ENCODE measurements at places on chromosomes 11 and 22.

DNA sequence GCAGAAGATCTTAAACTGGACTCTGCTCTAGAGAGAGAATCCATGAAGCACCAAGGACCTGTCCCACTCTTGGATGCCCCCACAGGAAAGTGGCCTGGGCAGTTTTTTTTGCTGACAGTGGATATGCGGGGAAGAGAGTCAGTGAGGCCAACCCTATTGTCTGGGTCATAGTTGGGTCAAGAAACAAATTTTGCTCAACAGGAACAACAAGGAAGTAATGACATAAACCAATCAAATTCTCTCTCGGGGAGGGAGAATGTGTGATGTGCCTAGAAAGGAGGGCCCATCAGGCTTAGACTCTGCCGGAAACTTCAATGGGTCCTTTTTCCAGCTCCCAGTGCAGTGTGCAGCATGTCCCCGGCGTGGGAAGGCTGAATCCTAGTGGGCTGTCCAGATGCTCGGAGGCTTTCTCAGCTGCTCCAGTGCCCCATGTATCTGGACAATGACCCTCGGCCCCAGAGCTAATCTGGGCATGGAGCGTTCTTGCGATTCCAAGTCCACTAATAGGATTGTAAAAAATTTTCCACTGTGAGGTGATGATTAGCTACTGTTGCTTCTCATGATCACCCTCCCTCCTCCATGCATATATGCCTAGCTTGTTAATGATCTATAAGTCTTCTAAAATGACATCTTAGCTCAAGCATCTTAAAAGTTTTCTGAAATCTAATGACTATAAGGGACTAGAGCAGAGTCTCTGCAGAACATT is 101.0 kb downstream of the SNX19 start:
- no peak for DNase-seq

GRCh38 chr11:71951741-71952310 is 23.0 kb downstream of the RNF121 start:
- DNase-seq: no peak

DNA sequence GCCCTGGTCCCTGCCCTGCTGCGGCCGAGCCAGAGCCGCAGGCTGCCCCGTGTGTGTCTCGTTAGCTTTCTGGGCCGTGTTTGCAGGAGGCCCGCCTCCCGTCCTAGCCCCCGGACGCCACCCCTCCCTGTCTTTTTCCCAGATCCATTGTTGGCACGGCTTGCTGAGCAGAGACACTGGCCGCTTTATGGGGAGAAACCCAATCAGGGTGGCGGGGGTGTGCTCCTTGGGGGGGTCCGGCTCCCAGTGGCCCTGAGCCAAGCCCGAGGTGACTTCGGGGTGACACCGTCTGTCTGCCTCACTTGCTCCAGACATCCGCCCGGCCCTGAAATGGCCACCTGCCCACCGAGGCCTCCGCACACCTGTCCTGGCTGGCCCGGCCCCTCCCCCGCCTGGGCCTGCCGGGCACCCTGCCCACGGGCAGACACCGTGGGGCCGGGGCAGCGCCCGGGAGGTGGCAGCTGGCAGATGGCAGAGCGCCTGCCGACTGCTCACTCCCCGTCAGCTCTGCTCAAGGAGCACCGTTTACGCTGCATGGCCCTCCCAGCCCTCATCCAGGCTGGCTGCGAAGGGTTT is 43.1 kb upstream of the PPARA start:
- DNase-seq: peak; percentile 59

GRCh38 chr11:97756571-97757335 is 1264.0 kb upstream of the CNTN5 start:
- DNase-seq: no peak

DNA sequence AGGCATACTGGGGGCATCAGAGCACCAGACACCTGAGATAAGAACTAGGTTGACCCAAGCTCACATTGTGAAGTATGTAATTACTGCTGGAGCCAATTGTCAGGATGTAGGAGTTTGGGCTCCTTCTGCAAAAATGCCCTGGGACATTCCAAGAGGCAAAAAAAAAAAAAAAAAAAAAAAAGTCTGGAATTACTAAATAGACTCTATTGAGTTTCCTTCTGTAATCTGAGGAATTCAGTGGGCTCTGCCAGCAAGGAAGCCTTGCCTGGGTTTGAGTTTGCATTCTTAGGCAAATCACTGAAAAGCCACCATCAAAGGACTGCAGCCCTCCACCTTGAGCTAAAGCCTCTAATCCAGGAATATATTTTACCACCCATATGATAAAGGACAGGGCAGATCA is 8.0 kb upstream of the CAVIN3 start:
- no peak for DNase-seq

DNA sequence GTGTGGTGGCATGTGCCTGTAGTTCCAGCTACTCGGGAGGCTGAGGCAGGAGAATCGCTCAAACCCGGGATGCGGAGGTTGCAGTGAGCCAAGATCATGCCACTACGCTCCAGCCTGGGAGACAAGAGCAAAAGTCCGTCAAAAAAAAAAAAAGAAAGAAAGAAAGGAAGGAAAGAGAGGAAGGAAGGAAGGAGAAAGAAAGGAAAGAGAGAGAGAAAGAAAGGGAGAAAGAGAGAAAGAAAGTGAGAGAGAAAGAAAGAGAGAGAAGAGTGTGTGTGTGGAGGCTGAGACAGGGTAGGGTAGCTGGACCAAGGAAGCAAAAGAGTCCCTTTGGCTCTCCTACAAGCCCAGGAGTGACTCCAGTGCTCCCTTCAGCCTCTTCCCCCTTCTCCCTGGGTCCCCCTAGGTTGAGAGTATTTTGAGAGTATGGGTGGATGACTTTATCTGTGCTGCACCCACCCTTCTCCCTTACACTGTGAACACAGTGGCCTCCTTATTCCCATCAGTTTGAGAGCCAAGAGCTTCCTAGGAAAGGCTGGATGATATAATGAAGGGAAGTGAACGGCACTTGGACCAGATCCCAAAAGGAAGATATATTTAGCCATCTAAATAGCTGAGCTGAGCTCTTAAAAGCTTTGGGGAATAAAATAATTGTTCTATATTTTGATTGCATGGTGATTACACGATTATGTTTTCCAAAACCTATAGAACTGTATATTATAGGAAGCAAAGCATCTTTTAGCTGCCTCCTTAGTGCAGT is 9.5 kb upstream of the DENND5A start:
- no peak for DNase-seq

- no peak for DNase-seq
These were observed 122.5 kb downstream of the MIAT start for GRCh38 chr22:26779929-26780328.

- DNase-seq: no peak
These were observed 22.3 kb upstream of the KCNJ11 start for GRCh38 chr11:17410606-17411379.

GRCh38 chr11:44595964-44596381 is 30.5 kb downstream of the CD82 start:
- no peak for DNase-seq

DNA sequence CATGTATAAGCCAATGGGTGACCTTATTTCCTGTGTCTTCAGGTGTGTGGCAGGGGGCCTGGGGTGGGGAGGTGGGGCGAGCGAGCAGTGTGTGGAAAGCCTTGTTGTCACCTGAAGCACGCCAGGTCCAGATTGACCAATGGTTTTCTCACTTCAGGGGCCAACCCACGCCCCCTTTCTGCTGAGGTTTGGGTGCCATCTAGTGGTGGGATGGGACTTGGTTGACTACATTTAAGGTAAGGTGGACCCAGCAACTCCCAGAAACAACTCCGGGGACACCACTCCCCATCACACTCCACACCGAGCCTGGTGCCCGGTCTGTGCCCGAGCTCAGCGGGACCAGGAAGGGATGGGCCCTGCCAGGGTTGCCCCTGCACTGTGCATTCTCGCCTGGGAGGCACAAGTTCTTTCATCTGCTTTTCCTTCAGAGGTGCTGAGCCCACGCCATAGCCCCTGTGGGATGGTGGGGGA is 40.0 kb downstream of the TPCN2 start:
- peak; percentile 51 for DNase-seq

DNA sequence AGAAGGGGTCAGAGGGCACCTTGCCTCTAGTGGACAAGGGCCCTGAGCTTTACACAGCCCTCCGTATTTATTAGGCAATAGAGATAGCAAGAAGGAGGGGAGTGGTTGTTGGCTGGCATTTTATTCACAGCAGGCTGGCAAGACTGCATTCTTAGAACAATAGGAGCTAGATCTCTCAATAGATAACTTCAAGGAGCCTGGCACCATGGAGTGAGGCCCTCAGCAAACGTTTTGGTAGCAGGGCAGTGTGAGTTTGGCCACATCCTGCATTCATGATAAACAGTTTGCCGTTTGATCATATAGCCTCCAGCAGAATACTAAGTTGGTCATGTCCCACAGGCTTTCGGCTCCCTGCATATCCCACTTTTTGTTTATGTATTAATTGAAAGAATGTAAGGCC is 31.6 kb downstream of the OR10A6 start:
- DNase-seq: no peak

- DNase-seq: no peak
These were observed 3.8 kb downstream of the ALKBH8 start for GRCh38 chr11:107561688-107562087.

DNA sequence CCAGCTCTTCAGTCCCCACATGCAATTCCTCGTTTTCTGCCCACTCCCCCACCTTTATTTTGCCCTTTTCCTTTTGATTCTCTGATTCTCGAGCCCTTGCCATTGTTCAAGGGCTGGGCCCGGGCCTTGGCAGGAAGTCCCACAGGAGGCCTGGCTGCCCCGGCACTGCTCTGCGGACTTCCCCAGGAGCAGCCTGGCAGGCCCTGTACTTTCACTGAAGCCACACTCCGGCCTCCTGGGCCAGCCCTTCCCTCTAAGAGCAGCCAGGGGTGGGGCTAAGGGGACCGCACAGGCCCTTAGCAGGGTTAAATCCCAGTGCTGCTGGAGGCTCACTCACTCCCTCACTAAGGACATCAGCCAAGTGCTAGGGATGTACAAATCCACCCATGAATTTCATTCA is 4.1 kb downstream of the LRRC32 start:
- DNase-seq: no peak

GRCh38 chr11:2200536-2200935 is 28.9 kb upstream of the TH start:
- no peak for DNase-seq

DNA sequence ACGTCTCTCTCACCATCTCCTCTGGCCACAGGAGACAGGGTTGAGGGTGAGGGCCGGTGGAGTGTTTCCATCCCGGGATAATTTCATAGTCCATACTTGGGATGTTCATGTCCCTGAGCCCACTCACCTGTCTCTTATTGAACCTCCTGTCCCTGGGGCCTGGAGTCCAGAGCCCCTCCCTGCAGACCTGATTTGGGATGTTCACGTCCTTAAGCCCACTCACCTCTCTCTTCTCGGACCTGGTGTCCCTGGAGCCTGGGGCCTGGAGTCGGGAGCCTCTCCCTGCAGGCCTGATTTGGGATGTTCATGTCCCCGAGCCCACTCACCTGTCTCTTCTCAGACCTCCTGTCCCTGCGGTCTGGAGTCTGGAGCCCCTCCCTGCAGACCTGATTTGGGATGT is 868.2 kb downstream of the BRD1 start:
- DNase-seq: no peak

GRCh38 chr22:47674600-47674999 is 912.1 kb downstream of the TBC1D22A start:
- DNase-seq: no peak

DNA sequence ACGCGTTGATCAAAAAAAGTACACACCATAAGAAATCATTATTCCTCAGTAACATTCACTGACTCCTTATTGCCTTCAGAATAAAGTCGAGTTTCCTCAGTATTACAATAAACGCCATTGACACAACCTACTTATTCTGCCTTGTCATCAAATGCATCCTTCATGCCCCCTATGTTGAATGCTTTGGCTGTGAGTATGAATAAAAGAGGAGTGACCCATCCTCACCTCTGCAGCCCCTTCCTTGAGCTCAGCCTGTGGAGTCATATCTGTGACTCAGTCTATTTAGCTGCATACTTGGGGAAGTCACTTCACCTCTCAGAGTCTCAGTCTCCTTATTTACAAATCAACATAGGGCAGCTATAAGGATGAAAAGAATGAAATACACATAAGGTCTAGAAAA is 65.1 kb downstream of the USP35 start:
- no peak for DNase-seq

DNA sequence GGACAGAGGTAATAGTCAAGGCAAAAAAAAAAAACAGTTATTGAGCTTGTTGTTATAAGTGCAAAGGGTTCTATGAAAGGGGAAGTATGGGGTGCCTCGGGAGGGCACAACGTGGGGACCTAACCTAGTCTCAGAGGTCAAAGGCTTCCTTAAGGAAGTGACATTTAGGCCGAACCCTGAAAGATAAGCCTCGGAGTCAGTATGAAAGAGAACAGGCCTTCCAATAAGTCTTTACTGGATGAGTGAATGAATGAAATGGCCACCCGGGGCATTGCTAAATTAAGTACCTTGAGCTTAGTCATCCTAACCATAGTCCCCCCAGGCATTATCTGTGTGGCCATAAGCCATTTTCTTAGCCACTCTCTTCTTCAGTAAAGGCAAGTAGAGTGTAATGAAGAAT is 19.7 kb downstream of the FLI1 start:
- DNase-seq: no peak

GRCh38 chr22:44891791-44892190 is 118.0 kb downstream of the PHF21B start:
- DNase-seq: no peak

GRCh38 chr22:42190274-42190673 is 59.7 kb upstream of the CYP2D6 start:
- no peak for DNase-seq

GRCh38 chr11:4682623-4683419 is 14.8 kb downstream of the OR51E2 start:
- DNase-seq: no peak

DNA sequence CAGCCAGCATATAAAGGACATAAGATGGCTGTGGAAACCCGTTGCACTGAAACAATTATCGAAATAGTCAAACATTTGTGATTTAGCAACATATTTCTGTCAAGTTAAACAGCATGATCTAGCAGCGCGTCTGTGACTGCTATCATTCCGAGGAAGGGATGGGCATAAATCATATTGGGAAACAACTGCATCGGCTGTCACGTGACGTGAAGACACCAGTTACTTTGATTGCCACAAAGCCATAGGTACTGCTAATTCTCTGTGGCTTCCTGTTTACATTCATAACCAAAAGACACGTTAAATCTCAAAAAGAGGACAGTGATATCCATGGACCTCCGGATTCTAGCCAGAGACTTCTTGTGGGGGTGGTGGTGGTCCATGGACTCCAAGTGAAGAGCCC is 87.8 kb downstream of the CACNA1I start:
- DNase-seq: no peak

- no peak for DNase-seq
These were observed 114.3 kb downstream of the ZBTB16 start for GRCh38 chr11:114173843-114174242.

DNA sequence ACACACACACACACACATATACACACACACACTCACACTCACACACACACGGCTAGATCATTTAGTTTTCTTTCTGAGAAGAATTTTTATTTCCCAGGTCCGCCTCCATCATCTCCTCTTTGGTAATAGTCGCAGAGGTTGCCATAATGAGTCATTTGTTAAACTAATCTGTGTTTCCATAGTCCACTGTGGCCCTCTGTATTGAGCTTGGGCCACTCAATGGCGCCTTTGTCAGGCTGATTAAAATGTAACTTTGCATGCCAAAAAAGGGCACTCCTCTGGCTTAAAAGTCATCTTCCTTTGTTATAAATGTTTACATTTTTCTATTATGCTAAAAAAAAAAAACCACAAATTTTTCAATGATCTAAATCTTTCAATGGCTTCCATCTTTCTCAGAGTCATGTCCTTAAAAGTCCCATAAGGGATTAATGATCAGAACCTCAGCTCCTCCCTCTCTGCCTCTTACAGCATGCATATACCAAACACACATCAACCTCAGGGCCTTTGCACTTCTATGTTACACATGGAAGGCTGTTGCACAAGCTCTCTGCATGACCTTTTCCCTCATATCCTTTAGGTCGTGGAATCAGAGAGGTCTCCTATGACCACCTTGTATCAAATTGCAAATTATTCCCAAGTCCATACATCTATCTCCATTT is 35.3 kb downstream of the EHF start:
- DNase-seq: no peak
